ENCODE measurements at places on chromosomes 5 and 9. TPM values are rescaled to one million over a fixed set of nuclear protein-coding genes. Genes with fewer than 3 reads are reported as not detected.

- no peak for DNase-seq
Observed at GRCh38 chr5:66821688-66822429, 225.7 kb downstream of the MAST4 start.

DNA sequence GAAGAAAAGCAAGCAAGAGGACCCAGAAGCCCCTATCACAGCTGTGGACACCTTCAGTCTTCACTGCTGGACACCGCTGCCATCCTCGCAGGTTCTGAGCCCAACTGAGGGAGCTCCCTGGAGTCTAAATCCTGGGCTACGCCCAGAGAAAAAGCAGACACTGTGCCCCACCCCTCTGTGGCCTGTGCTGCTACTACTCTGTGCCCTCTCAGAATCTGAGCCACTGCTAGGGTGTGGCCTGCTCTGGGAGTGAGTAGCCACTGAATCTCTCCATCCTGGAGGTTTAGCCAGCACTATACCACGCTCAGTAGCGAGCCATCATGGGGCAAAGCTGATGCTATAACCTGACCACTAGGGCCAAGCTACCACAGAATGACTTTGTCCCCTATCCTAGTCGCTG, 338.2 kb downstream of the NPR3 start:
- DNase-seq = no peak

The DNAI1 gene
- not detected for total RNA-seq

DNA sequence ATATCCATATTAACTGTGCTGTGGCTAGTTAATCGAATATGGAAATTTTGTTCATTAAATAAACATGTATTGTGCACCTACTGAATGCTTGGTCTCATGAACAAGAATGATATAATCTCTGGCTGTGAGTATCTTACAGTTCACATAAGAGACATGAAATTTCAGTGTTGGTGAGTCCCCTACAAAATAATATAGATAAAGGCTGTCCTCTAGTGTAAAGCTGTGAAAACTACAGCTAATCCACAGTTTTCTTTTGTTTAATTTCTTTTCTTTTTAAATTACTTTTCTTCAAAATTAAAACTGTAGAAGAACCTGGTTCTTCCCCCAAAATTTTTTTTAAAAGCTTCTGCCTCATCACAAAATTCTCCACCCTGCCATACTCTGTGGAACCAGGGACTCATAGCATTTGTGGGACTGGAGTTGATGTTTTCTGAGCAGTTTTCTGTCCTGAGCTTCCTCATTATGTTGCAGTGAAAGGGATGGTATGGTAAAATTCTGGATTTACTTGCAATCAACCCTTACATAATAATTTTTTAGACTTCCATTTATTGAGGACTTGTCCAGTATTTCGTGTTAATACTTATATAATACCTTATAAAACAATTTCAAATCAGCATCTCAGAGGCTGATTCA, 135.0 kb downstream of the STK32A start:
- DNase-seq = no peak

- no peak for DNase-seq
Observed at GRCh38 chr5:175805256-175806011, 65.9 kb upstream of the CPLX2 start.

The GARIN3 gene
- total RNA-seq = not detected
